Activated CD4-positive, CD25-positive, alpha-beta regulatory T cell treated with anti-CD3 and anti-CD28 coated beads, Interleukin-2, amount 50 U/mL, for 72 hours (primary cell): ENCODE measurements at places on chromosomes 13 and 19.

DNA sequence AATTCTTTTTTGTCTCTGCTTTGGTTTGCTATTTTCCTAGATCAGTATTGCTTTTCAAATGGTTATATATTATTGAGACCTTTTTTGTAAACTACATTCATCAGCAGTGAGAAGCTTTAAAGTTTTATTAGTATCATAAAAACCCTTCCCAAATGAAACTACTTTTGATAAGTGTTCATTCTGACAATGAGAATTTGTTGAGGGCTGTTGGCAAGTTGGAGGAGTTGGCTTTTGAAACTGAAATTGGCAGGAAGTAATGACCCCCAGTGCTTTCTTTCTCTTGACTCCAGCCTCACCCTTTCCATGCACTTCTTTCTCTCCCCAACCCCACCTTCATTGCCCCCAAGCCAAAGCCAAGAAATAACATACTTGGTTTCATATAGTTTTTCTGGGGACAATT is 113.8 kb downstream of the ZIC5 start:
- DNase-seq, result no peak

- DNase-seq, result no peak
Observed at GRCh38 chr19:47100290-47100689, 13.3 kb downstream of the ZC3H4 start.

DNA sequence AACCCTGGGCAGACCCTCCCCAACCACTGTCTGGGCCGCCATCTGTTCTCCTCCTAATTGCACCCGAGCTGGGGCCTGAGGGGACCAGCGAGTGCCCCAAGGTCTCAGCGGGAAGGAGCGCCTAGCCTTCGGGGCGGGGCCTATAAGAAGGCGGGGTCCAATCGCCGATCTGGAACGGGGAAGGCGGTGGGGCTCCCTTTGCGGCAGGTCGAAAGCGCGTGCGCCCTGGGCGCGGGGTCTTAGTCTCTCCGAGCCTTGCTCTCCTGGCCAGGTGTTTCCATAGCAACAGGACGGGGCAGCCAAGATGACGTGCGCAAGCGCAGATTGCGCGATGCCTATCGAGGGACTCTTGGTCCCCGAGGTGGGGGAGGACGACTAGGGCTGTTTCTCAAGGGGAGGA is 2.8 kb downstream of the MAST1 start:
- no peak for DNase-seq

DNA sequence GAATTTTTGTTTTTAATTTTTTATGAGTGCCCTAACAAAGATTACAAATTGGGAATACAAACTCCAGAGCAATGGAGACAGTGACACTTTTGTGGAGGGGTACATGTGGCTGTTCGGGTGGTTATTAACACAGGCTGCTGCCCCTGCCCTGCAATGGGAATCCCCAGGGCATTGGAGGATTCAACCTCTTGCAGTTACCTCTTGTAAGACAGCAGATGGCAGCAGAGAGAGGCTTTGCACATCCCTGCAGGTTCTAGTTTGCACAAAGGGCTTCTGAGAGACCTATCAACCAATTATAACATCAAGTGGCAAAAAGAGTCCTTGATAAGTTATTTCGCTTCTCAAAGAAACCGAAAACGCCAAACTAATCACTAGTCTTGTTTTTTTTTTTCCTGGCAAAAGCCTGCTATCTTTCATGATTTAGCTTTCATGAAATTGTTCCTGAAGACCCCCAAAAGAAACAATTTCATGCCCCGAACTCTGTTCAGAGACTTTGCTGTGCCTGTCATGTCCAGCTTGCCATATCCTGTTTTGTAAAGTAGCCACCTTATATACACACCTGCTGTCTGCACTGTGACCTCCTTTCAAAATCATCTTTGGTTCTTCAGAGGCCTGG is 10.4 kb downstream of the GJB2 start:
- DNase-seq, result peak; percentile 45

- no peak for DNase-seq
Observed at GRCh38 chr19:19562665-19563347, 24.7 kb downstream of the CILP2 start.
